ENCODE measurements at places on chromosomes 3 and 15. TPM values are rescaled to one million over a fixed set of nuclear protein-coding genes. Genes with fewer than 3 reads are reported as not detected.

DNA sequence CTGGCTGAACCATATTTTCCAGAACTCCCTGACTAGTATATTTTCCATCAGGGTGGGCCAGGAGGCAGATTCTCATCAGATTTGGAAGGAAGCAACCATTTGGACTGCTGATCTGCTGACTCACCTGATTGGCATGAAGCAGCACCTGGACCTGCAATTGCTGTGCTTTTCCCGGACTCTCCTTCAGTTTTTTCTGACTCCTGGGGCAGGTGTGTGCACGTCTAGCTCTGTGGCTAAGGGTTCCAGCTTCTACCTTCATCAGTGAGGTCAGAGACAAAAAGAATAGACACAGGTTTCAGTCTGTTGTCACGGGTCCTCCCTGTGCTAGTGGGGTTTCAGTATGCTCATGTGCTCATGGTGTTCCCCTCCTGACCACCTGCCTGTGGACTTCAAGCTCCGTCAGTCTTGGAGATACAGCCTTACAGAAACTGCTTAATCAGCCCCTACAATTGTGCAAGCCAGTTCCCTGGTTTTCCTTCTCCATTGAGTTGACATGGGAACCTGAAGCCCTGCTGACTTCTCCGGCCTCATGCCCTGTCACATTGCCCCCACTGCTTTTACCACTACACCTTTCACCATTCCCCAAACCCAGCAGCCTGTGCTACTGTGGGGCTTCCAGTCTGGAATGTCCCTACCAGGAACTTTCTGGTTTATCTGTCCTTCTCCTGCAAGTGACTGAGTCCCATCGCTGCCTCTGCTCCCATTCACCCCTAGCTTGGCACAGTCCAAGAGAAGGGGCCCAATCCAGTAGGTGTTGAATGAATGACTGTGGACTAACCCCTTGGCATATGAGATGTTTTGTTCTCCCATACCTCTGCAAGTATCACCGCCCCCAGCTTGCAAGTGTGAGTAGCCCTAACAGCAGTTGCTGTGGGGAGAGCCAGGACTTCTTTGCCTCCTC is 31.7 kb downstream of the HMCES start:
- DNase-seq: no peak

- DNase-seq: no peak
Measured at GRCh38 chr3:46205286-46205960, 2.7 kb downstream of the CCR1 start.

- no peak for DNase-seq
Measured at GRCh38 chr3:185739264-185739701, 85.6 kb downstream of the IGF2BP2 start.

DNA sequence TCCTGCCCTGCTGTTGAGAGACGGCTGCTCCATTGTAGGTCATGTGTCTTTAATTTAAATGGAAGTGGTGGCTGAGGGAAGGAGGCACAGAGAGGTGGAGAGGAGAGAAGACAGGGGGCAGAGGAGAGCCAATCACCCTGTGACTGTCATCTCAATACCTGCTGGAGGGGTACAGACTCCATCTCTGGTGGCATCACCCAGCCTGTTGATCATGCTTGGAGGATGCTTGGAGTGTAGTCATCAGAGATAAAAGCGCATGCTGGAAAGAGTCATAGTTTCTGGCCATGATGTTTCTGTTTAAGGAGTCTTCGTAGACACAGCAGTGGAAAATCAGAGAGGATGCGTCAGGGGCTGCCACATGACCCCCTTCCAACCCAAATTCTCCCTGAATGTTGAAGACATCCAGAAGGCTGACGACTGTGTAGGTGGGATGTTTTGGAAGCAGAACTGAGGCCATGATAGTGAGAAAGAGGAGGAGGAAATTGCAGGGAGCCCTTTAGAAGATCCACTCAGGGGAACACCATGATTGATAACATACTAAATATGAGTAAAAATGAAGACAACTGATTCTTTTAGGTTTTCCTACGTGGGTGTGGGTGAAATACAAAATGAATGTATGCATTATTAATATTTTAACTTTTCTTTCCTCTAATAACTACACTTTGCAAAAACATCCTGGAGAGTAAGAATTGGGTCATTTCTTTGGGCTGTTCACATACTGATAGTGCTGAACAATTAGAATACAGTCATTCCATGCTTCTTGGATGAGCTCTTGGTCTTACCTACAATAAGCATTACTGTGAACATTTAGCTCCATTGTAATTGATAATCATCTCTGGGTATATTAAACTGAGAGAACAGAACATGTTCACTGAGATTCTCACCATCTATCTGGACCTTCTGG is 210.6 kb upstream of the ATP10A start:
- DNase-seq: no peak

- peak; percentile 35 for DNase-seq
Measured at GRCh38 chr3:169662132-169662842, 1.2 kb downstream of the MECOM start.

GRCh38 chr3:136651581-136651980 is 100.6 kb downstream of the STAG1 start:
- DNase-seq: no peak

GRCh38 chr3:13883681-13884080 is 3.8 kb upstream of the WNT7A start:
- no peak for DNase-seq

GRCh38 chr3:151501923-151502632 is 41.2 kb upstream of the IGSF10 start:
- peak; percentile 33 for DNase-seq

- DNase-seq: no peak
Measured at GRCh38 chr3:53997476-53997875, 105.8 kb upstream of the SELENOK start.

DNA sequence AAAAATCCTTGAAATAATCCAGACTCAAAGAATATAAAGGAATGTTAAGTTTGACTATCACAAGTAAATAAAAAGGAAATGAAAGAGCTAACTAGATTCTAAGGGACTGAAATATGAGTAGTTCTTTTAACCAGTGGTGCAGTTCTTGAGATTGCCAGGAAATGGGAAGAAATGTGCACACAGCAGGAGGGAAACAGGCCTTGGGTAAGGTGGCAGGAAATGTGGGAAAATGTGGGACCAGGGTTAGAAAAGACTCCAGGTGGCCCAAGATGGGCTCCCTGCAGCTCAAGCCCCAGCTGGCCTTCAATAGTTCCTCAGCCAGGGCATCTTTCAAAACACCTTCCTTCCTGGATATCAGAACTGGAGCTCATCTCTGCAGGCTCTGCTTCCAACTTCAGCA is 181.3 kb downstream of the ISL2 start:
- DNase-seq: no peak

GRCh38 chr15:47945872-47946650 is 174.7 kb upstream of the SLC24A5 start:
- DNase-seq: no peak

- DNase-seq: no peak
Measured at GRCh38 chr15:72136170-72137051, 18.2 kb downstream of the SENP8 start.

GRCh38 chr3:196055240-196055639 is 26.6 kb downstream of the TFRC start:
- DNase-seq: no peak

GRCh38 chr3:43727930-43728329 is 37.2 kb downstream of the ABHD5 start:
- peak; percentile 10 for DNase-seq

- DNase-seq: no peak
Measured at GRCh38 chr3:151142929-151143328, 57.5 kb downstream of the MED12L start.

UPK1B gene
- 0.32 TPM for total RNA-seq

KLHL40 gene
- total RNA-seq: not detected

SHQ1 gene
- total RNA-seq: 30.2 TPM

GNB4 gene
- total RNA-seq: 87.2 TPM

ZNF620 gene
- 0.86 TPM for total RNA-seq

All from fibroblast of villous mesenchyme (primary cell).